Ascending aorta (tissue), 2 donors: ENCODE measurements at places on chromosomes 5 and 9. TPM values are rescaled to one million over a fixed set of nuclear protein-coding genes. Genes with fewer than 3 reads are reported as not detected.

Gene NEURL1B
- total RNA-seq = 131 TPM

Gene COL23A1
- 4.3 TPM for total RNA-seq

Gene PROB1
- total RNA-seq = 4.3 TPM

GRCh38 chr9:120745278-120745677 lies 31.0 kb upstream of the MEGF9 start:
- no peaks in the 10 kb centered on the region for H3K4me1 ChIP-seq
- DNase-seq = no peak
- H3K27ac ChIP-seq = no peak overlapping the region
- H3K27me3 ChIP-seq = no peaks in the 10 kb centered on the region

- H3K27ac ChIP-seq = no peak overlapping the region
- DNase-seq = no peak
- H3K4me1 ChIP-seq = peaks cover 2% of the 10 kb centered on the region
- no peaks in the 10 kb centered on the region for H3K36me3 ChIP-seq
These were observed 174.0 kb downstream of the GDNF start for GRCh38 chr5:37665889-37666288.

DNA sequence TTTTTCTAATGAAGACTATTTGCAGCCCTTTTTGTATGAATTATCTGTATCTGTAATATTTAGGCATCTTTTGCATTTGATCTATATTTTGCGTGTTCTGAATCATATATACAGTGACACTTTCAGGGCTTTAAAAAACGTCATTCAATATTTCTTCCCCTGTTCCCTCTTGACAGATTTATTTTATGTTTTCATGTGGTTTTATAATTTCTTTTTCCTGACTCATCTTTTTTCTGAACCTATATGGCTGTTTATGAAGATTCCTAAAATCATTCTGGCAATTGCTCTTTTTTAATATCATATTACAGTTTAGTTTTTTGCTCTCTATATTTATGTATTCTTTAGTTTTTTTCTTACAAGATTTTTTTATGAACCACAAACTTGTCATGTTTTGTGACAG lies 67.6 kb downstream of the SMARCA2 start:
- peaks cover 9% of the 10 kb centered on the region for H3K4me1 ChIP-seq
- no peak overlapping the region for H3K27ac ChIP-seq
- no peak overlapping the region for H3K4me3 ChIP-seq
- peaks cover 56% of the 10 kb centered on the region for H3K36me3 ChIP-seq

- no peaks in the 10 kb centered on the region for H3K4me1 ChIP-seq
- no peaks in the 10 kb centered on the region for H3K27me3 ChIP-seq
- no peaks in the 10 kb centered on the region for H3K36me3 ChIP-seq
- DNase-seq = no peak
- no peak overlapping the region for H3K4me3 ChIP-seq
- H3K27ac ChIP-seq = no peak overlapping the region
These were observed 84.4 kb upstream of the SARDH start for GRCh38 chr9:133822430-133823065.

DNA sequence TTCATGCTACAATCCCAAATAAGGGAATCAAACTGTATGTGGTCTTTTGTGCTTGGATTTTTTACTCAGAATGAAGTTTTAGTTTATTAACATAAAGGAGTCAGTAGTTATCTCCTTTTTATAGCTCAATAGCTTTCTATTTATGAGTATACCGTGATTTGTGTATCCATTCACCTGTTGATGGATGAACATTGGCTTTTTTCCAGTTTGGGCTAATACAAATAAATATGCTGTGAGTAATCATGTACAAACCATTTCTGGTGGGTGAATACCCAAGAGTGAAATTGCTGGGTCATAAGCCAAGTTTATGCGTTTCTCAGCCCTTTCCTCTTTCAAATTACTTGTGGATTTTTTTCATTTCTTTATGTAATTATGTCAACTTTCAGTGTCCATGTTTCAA lies 395.3 kb downstream of the OSTF1 start:
- no peaks in the 10 kb centered on the region for H3K27me3 ChIP-seq
- no peak for DNase-seq
- no peaks in the 10 kb centered on the region for H3K4me1 ChIP-seq
- no peaks in the 10 kb centered on the region for H3K36me3 ChIP-seq
- H3K4me3 ChIP-seq = no peak overlapping the region
- no peak overlapping the region for H3K27ac ChIP-seq

- H3K4me3 ChIP-seq = no peak overlapping the region
- no peaks in the 10 kb centered on the region for H3K27me3 ChIP-seq
- no peaks in the 10 kb centered on the region for H3K4me1 ChIP-seq
These were observed 110.1 kb upstream of the GRIN3A start for GRCh38 chr9:101848485-101848919.
